Mesothelial cell of epicardium (in vitro differentiated cells): ENCODE measurements at places on chromosomes 5 and 9.

DNA sequence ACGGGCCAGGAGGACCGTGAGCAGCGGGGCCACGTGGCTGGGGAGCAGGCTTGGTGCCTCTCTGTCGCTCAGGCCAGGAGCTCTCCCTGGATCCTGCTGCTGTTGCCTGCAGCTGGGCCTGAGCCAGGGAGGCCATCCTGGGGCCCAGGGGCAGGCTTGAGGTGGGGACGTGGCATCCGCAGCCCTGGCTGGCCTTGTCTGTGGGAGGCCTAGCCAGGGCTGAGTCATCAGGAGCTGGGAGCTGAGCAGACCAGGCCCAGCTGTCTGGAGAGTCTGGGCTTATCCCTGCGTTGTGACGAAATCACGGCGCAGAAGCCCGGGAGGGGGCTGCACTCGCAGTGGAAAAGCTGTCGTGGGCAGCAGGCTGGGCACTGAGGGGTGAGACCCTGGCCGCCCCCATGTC lies 138.8 kb upstream of the COL5A1 start:
- peak; percentile 58 for DNase-seq

DNA sequence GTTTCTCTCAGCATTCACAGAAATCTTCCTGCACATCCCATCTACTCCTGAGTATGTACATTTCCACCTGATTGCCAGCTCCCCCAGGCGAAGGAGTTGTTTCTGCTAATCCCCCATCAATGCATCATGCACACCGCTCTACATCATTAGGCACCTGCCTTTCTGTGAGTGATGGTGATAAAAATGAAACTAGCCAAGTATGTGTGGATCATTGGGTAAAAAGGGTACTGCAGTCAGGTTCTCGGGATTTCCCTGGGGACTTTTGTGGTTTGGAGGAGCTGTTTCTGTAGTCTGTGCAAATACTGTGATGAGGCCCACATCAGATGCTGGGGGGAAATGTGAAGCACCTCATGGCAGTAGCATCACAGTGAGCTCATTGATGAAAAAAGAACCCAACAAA lies 30.4 kb downstream of the CAMK4 start:
- no peak for DNase-seq

DNA sequence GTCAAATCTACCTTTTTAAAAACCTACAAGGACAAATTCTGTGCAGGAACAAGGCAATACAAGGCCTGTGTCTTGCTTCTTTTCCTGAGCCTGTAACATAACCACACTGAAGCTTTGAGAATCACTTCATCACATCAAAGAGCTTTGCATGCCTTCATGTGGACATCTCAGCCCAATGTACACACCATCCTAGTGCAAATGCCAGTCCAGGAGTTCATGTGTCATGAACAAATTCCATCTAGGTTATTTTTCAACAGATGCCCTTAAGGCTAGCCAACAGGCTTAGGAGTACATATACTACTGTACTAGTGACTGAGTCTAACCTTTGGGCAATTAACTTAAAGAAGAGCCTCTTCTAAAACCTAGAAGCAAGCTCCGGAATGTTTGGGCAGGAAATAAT lies 106.4 kb downstream of the CDH10 start:
- no peak for DNase-seq

DNA sequence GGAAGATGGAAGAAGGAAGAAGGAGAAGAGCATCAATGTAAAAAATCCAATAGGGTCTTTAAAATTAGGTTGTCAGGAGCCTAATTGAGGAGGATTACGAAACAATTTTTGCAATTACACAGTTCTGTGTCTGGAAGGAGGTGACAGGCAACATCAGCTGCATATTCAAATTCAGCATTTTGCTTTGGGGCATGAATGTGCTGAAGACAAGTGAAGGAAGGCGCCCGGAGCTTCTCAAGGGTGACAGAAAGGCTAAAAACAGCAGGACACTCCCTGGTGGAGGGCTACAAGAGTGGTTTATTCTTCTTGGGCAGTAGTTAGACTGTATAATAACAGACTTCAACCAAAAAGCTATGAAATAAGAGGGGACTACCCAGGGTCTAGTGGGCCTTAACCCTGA lies 188.3 kb downstream of the BRINP1 start:
- DNase-seq, result no peak

DNA sequence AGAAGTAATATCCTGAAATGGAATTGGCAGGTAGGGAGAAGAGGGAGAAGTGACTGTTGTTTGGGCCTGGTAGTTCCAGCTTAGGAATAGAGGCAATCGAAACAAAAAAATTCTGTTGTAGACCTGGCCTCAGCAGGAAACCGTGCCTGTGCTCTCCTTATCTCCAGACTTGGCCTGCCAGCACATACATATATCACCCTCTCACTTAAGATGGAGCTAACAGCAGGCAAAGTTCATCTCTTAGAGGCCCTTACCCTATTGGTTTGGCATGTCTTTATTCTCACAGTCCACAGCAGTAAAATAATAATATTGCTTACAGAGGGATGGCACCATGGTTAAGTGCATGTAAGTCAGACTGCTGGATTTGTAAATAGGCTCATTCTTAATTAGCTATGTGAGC lies 19.6 kb upstream of the TNC start:
- DNase-seq, result no peak

DNA sequence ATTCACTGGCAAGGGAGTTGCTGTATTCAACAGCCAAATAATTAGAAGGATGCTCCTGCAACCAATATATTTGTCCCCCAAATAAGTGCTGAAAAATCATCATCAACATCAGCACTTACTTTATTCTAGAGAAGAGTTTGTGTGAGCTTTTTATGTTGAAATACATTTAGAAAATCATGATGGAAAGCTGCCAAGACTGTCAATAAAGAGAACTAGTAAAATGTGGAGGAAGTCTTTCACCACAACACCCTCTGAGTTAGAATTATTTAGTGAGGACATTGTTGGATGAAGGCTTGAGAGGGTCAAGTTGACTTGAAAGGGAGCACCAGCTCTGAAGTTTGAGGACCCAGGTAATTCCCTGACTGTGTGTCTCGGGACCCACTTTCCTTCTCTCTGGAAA lies 100.2 kb upstream of the TBCA start:
- no peak for DNase-seq

DNA sequence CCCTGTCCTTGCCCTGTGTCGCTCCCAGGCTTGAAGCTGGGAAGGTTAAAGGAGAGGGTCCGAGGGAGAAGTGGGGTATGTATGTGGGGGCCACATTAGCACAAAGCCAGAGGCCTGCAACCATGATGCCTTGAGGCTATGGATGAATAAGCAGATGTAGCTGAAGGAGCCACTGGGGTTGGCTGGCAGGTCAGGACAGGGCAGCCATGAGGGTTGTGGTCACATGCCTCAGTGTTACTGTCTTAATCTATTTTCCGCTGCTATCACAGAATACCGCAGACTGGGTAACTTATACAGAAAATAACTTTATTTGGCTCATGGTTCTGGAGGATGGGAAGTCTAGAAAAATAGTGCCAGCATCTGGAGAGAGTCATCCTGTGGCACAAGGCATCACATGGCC lies 9.2 kb upstream of the GRHPR start:
- no peak for DNase-seq

DNA sequence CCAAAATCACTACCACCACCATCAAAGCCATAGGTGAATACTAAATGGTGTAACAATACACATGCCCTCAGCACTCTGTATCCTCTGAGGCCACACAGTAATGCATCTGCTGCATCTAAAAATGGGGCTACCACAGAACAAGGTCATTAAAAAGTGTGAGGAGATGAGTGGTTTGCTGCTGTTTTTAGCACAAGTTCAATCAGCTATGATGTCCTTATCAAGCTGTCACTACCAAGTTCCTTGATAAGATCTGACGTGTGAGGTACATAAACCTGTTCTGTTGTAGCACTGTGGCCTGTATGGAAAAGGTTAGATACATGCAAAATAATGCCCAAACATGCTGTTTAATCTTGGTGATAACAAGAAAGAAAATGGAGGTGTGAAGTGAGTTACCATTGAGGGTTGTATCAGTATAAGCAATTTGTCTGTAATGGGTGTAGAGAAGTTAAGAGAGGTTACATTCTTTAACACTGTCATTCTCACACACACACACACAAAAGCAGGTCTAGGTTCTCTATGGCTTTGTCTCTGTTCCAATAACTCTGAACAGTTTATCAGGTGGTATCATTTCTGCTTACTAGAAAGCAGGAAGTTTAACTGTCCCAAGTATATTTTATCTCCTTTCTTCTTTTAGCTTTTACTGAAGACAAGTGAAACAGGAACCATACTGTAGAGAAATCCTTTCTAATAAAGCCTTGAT lies 252.9 kb downstream of the CWC27 start:
- no peak for DNase-seq

- no peak for DNase-seq
These were observed 52.6 kb upstream of the ATP10B start for GRCh38 chr5:160904591-160904990.

DNA sequence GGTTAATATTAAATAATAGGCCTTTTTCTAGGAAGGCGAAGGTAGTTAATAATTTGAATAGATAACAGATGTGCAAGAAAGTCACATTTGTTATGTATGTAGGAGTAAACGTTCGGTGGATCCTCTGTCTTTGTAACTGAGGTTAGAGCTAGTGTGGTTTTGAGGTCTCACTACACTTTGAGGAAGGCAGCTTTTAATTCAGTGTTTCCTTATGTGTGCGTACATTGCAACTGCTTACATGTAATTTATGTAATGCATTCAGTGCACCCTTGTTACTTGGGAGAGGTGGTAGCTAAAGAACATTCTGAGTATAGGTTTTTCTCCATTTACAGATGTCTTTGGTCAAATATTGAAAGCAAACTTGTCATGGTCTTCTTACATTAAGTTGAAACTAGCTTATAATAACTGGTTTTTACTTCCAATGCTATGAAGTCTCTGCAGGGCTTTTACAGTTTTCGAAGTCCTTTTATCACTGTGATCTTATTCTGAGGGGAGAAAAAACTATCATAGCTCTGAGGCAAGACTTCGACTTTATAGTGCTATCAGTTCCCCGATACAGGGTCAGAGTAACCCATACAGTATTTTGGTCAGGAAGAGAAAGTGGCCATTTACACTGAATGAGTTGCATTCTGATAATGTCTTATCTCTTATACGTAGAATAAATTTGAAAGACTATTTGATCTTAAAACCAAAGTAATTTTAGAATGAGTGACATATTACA lies 45.7 kb downstream of the TGFBR1 start:
- no peak for DNase-seq

DNA sequence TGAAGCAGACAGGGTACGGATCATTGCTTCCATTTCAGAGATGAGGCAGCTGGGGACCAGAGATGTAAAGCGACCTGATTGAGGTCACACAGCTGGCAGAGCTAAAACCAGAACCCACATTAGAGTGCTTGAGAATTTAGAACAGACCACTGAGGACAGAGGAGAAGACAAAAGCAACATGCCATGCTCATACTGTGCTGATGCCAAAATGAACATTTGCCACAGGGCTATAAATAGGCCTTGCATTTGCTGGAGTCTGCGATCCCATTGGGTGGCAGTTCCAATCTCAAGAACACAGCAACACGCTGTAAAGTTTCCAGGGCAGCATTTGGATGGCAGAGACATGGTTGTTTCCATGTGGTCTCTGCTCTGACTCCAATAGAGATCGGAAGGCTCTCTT lies 222.4 kb upstream of the TBC1D2 start:
- DNase-seq, result no peak

DNA sequence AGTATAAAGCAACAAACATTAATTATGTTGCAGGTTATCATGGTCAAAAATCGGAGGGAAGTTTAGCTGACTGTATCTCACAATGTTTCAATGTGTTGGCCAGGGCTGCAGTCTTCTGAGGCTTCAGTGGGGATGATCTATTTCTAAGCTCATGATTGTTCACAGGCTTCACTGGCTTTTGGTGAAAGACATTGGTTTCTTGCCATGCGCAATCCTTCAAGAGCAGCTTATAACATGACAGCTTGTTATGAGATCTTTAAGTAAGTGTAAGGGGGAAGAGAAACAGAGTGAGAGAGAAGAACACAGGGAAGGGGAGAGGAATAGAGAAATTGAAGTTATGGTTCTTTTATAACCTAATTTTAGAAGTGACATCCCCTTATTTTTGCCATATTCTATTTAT lies 385.9 kb upstream of the CHD1 start:
- DNase-seq, result no peak

- no peak for DNase-seq
These were observed 1864.1 kb downstream of the EFNA5 start for GRCh38 chr5:105806596-105806995.

DNA sequence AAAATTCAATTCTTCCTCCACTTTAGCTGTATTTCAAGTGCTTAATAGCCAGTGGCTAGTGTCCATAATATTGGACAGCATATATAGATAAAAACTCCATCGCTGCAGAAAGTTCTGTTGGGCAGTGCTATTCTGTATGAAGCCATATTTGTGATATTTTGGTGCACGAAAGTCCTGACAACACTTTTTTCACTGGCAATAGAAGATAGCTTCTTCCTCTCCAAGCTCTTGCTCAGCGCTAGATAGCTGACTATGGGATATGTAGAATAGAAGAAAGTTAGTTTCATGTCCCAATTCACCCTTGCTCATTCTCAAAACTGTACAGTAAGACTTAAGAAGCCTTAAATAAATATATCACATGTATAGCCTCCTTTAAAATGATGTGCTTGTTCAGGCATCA lies 269.9 kb downstream of the TLR4 start:
- no peak for DNase-seq

GRCh38 chr9:23774266-23774665 lies 51.8 kb downstream of the ELAVL2 start:
- DNase-seq, result no peak
